ENCODE measurements at places on chromosomes 1 and 21. TPM values are rescaled to one million over a fixed set of nuclear protein-coding genes. Genes with fewer than 3 reads are reported as not detected.

The LCK gene
- total RNA-seq = not detected

The ANKRD34A gene
- 41.1 TPM for total RNA-seq

The OR2G6 gene
- total RNA-seq = 0.47 TPM

The CAMSAP2 gene
- 96.5 TPM for total RNA-seq

The FBXO44 gene
- 167 TPM for total RNA-seq

The CYP2J2 gene
- 30.8 TPM for total RNA-seq

The OR2T33 gene
- total RNA-seq = not detected

The NEGR1 gene
- 194 TPM for total RNA-seq

The CLCA2 gene
- not detected for total RNA-seq

The UBE2U gene
- total RNA-seq = not detected

The AKNAD1 gene
- 2.7 TPM for total RNA-seq

The FCRL6 gene
- 0.92 TPM for total RNA-seq

The BEST4 gene
- 1.3 TPM for total RNA-seq

The CCDC27 gene
- total RNA-seq = not detected

The OR2AK2 gene
- 2.0 TPM for total RNA-seq

The LCE1F gene
- total RNA-seq = not detected

The FAM72D gene
- total RNA-seq = not detected

The ZNF678 gene
- total RNA-seq = 12.0 TPM

The C1orf74 gene
- total RNA-seq = 3.6 TPM

The TMEM61 gene
- not detected for total RNA-seq

The OR2M3 gene
- total RNA-seq = 3.9 TPM

The TNFSF18 gene
- total RNA-seq = 0.82 TPM

The GJA5 gene
- total RNA-seq = 4.5 TPM

The DDAH1 gene
- total RNA-seq = 103 TPM

The SLAMF9 gene
- total RNA-seq = not detected

The DFFB gene
- 21.7 TPM for total RNA-seq

The GUCA2B gene
- total RNA-seq = not detected

The KRTAP12-2 gene
- total RNA-seq = not detected

The PRPF38A gene
- 35.5 TPM for total RNA-seq

The CFHR2 gene
- total RNA-seq = not detected

The TMEM269 gene
- 0.18 TPM for total RNA-seq

The RNU1-3 gene
- 7,588 TPM for total RNA-seq

The CLDN19 gene
- total RNA-seq = not detected

The TMEM183A gene
- total RNA-seq = 74.9 TPM

The PBX1 gene
- 104 TPM for total RNA-seq

The ADAMTSL4 gene
- total RNA-seq = 1.5 TPM

The LIN28A gene
- not detected for total RNA-seq

The RAB42 gene
- total RNA-seq = not detected

The H6PD gene
- 16.2 TPM for total RNA-seq

The TMEM240 gene
- 52.6 TPM for total RNA-seq

The OR2L13 gene
- total RNA-seq = 3.1 TPM

The SCMH1 gene
- 40.0 TPM for total RNA-seq

The TDRD5 gene
- total RNA-seq = 1.2 TPM

The C1orf167 gene
- total RNA-seq = not detected

The IGFN1 gene
- total RNA-seq = 4.1 TPM

The PROK1 gene
- 0.89 TPM for total RNA-seq

The TPRG1L gene
- 141 TPM for total RNA-seq

The PTAFR gene
- total RNA-seq = 8.3 TPM

The LDLRAD1 gene
- total RNA-seq = not detected

All from dorsolateral prefrontal cortex (tissue), 122 donors.